Endothelial cell of umbilical vein (primary cell): ENCODE measurements at places on chromosomes 3 and 15. TPM values are rescaled to one million over a fixed set of nuclear protein-coding genes. Genes with fewer than 3 reads are reported as not detected.

- H3K36me3 ChIP-seq, result no peaks in the 10 kb centered on the region
- H3K27ac ChIP-seq, result no peak overlapping the region
- no peak for DNase-seq
- H3K4me3 ChIP-seq, result no peak overlapping the region
Observed at GRCh38 chr3:135549928-135550494, 415.5 kb upstream of the PPP2R3A start.

- H3K27me3 ChIP-seq, result no peaks in the 10 kb centered on the region
- H3K36me3 ChIP-seq, result peaks cover 83% of the 10 kb centered on the region
- peaks cover 12% of the 10 kb centered on the region for H3K4me1 ChIP-seq
- no peak overlapping the region for H3K27ac ChIP-seq
Observed at GRCh38 chr3:129577925-129578786, 28.3 kb downstream of the PLXND1 start.

DNA sequence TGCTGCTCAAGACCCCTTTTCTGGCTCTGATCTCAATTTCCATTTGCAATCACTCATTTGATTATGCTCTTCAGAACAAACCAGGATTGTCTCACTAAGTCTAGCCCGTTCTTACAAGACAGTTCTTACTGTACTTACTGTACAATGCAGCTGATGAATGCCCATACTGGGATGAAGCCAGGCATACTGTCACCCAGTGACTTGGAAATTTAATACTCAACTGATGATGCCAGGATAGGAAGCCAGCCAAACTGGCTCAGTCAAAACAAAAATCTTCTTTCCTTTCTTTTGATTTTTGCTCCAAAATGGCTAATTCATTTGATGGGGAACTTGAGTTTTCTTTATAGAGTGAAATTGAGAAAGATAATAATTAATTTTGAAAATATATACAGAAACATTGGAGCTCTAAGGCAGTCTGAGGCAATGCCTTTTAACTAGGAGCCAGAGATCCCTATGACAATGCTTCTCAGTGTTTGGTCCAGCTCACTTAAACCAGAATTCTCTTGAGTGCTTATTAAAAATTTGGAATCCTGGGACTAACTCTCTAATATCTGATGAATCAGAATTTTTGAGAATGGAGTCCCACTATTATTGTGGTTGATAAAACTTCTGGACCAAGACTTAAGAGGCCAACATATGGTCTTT is 265.6 kb upstream of the THBS1 start:
- no peak for DNase-seq
- H3K27ac ChIP-seq, result no peak overlapping the region

- no peaks in the 10 kb centered on the region for H3K36me3 ChIP-seq
- no peak overlapping the region for H3K4me3 ChIP-seq
- no peak for DNase-seq
- H3K27ac ChIP-seq, result no peak overlapping the region
Observed at GRCh38 chr15:83833569-83833968, 179.6 kb downstream of the ADAMTSL3 start.

Gene IGDCC3
- polyA plus RNA-seq, result 0.03 TPM in 1 of 2 replicates, not detected in the other

Gene ARHGEF3
- 6.5 and 6.7 TPM in 2 replicates for polyA plus RNA-seq
